Stimulated activated CD8-positive, alpha-beta memory T cell treated with anti-CD3 and anti-CD28 coated beads, Interleukin-4, amount 100 ng/mL, for 4 hours (primary cell): ENCODE measurements at places on chromosomes 4 and X.

- DNase-seq, result no peak
Measured at GRCh38 chr4:176824645-176825366, 32.1 kb upstream of the VEGFC start.

- no peak for DNase-seq
Measured at GRCh38 chr4:148030193-148030873, 298.4 kb downstream of the ARHGAP10 start.

DNA sequence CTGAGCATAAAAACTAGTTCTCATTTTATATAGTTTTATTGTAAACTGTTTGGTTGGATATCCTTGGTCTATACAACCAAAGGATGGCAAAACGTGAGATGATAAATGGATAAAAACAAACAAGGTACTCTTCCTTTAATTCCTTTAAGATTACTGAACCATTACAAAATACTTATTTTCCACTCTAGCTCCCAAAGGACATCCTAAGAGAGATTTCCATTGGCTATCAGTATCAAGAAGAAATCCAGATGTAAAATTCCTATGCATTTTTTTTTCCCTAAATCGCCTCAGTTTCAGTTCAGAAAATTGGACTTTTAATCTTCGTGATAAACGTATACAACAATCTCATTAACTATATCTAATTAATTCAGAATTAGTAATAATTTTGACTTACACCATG lies 2.3 kb downstream of the FBXL5 start:
- no peak for DNase-seq

- DNase-seq, result no peak
Measured at GRCh38 chr4:16505726-16506125, 279.5 kb upstream of the TAPT1 start.

DNA sequence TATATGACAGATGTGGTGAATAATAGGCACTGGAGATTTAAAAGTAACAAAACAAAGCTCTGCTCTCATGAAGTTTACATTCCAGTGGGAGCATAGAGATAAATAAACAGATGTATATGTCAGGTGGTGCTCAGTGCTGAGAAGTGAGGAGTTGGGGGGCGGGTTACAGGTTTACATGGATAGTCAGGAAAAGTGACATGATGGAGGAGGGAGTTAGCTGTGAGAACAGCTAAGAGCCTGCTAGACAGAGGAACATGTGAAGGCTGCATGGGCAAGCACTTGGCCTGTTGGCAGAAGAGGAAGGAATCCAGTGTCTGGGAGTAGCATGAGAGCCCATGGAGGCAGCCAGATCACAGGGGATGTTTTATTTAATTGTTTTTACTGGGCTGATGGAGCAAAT lies 10.2 kb upstream of the TMEM156 start:
- DNase-seq, result no peak

- DNase-seq, result no peak
Measured at GRCh38 chr4:152981278-152981677, 45.2 kb downstream of the FHDC1 start.

DNA sequence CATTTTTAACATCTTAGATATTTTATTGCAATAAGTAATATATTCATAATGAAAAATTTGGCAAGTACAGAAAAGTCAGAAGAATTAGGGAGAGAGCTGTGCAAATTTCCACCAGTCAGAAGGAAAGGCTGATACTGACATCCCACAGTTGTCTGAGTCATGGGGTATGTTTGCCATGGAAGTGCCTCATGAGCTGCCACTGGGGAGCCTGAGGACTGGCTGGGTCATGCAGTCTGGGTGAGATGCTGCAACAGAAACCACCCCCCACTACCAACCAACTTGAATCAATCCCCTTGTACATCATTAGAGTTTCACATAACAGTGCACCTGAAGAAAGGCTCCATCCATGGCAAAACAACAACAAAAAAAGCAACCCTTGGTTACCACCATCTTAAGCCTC lies 45.2 kb upstream of the ENPP6 start:
- no peak for DNase-seq

DNA sequence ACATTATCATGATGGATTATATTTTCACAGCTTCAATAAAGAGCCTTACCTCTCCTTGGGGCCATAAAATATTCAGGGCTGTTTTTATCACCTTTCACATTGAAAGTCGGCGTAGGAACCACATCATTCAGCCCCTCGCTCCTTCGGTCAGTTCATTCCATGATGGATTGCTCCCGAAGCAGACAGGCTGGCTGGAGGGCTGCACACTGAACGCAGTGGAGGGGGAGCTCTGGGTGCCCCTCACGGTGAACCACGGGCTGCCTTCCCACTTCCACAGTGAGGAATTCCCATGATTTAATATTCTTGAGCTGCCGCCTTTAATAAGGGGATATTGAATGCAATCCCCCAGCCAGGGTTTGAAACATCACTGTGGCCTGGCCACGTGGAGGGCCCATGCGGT lies 16.0 kb downstream of the PPP2R2C start:
- no peak for DNase-seq

- no peak for DNase-seq
Measured at GRCh38 chrX:3514996-3515395, 168.5 kb upstream of the MXRA5 start.

GRCh38 chr4:48944756-48945241 lies 38.2 kb upstream of the OCIAD2 start:
- DNase-seq, result peak; percentile 9

- no peak for DNase-seq
Measured at GRCh38 chr4:152348670-152349069, 187.2 kb downstream of the FBXW7 start.

DNA sequence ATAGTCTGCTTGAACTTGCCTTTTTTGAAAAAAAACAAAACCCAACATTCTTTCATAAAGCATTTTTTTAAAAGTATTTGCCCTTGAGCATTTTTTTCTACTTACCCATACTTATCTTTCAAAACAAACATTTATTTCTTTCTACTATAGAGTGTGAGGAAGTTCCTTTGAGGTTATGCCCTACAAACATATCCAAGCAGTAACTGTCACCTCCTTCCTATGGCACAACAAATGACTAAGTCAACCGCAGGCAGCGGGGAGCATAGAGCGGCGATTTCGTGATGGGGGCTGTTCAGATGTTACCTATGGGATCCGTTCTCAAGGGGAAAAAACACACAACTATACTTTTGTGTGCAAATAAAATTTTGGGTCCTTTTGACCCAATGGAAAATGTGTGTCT lies 19.4 kb downstream of the SPRY1 start:
- no peak for DNase-seq

DNA sequence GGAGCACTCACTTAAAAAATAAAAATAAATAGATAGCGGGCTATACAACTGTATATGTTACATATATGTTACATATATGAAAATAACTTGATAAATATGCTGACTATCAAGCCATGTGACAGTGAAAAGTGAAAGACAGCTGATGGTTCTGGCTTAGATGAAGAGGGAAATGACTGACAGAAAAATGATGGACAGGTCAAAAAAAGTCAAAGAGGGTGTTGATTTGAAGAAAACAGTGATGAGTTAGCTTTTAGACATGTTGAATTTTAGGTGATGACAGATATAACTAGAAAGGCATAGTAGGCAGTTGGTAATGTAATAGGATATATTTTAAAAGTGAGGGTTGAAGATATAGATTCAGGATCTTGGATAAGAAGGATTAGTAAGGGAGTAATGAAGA lies 37.8 kb downstream of the FBXO8 start:
- DNase-seq, result no peak

DNA sequence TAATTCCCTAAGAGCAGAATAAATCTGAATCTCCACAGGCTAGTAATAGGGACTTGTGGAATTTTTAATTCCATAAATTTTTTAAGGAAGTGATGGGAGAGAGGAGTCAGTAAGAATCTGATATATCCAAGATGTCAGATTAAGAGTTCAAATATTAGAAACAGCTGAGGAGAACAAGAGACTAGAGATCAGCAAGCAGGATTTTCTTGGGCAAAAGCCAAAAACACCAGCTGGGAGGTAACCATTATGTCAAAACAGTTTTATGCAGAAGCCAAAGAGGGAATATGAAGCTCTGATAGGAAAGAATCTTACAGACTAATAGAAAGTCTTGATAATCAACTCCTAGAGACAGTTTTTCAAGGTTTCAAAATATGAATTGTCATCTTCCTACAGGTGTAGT lies 72.2 kb upstream of the RBPJ start:
- DNase-seq, result no peak

DNA sequence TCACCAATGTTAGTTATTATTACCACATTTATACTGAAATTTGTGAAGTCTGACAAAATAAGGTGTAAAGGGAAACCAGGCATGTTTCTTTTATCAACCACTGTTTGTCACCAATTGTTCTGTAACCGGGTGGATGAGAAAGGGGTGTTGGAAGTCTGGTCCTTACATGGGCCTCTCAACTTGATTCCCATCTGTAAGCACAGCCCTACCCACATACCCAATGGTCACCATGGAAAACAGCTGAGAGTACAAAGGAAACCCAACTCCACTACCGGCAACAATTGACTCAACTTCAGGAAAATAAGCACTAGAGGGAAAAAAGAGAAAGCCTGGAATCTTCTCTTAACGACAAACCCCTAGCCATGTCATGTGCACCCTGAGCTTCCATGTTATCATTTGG lies 70.8 kb upstream of the PTCHD1 start:
- DNase-seq, result no peak

DNA sequence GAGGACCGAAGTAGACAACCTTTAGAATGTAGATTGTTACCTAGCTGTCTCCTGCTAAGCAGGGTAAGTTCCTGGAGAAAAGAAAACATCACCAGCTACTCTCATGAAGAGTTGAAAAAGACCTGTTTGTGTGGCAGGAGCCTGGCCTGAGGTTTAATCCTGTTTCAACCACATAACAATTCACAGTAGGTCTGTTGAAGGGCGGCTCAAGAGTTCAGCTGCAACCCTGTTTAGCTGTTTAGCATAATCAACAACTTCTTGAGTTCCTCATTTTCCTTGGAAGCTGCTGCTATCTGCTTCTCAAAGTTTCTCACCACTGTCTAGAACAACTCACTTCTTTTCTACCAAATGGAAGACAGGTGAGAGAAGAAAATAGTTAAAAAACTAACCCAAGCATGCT lies 170.4 kb upstream of the TET2 start:
- no peak for DNase-seq

DNA sequence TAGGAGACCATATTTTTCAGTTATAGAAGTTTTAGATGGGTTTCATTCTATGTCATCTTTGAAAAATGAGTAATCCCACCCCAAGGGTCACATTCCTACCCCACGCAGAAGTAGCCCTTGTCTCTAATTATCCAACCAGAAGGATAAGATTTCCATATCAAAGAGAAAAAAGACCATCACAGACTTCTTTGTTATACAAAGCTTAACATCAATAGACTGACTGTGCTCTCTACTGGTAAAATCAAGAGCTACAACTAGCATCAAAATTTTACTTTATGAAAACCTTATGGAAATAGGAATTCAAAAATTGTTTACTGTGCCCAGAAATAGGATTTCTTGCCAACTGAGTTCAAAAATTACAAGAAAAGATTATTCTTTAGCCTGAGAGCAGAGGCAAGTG lies 24.9 kb downstream of the TNMD start:
- DNase-seq, result no peak

DNA sequence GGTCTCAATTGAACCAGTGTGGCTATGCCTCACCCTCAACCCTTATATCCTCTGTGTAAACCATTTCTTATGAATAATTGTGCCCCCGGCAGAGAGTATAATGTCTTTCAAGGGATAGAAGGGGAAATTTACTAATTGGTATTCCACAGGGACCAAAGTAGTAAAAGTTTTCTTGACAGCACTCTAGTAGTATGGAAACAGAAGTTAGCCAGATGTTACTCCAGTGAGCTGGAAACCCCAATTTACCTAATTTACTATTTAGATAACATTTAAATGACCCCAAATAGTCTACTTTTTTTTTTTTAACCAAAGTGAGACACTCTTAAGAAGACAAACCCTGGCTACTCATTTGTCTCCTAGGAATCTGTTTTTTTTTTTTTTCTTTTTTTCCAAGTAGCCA lies 32.3 kb downstream of the DTHD1 start:
- no peak for DNase-seq

GRCh38 chr4:110516106-110516922 lies 40.4 kb downstream of the ENPEP start:
- peak; percentile 42 for DNase-seq

- no peak for DNase-seq
Measured at GRCh38 chr4:74157154-74157553, 764 bp upstream of the MTHFD2L start.

DNA sequence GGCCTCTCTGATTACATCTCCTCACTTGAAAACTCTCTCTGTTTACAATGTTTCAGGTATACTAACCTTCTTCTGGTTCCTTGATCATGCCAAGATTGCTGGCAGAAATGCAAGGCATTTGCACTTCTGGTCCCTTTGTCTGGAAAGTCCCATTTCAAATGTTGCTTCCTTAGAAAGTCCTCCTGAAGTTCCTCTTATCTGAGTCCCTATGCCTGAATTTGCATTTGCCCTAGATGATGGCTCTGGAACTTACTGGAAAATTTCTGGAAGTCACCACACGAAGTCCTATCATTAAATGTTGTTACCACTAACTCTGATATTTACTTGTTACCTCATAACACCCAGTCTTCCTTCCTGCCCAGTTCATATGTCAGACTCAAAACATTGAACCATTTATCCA lies 176.4 kb downstream of the EFHC2 start:
- DNase-seq, result no peak

DNA sequence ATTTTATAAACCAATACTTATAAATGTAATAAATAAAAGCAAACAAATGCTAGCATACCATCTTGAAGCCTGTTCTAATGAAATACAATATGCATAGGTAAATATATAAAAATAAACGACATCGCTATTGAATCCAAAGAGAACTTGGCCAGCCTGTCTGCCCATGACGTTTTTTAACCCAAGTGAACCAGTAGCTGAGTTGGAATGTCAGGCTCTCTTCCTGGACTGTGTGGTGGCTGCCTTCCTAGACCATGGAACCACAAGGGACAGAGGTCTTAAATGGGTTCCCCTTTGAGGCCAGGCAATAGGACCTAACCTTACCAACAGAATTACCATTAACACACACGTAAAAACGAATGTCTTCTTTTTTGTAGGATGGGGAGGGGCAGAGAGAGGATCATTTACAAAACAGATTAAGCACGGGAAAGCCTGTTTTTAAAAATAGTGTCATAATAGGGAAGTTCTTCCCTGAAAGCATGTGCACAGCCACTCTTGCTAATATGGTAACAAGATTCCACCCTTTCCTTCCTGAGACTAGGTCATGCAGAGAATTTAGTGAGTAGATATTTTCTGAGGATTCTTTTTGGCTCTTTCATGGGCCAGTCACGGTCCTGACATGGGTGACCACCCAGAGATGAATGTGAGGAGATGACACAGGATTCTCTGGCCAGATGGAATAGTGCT lies 69.4 kb upstream of the ACSL1 start:
- DNase-seq, result no peak

DNA sequence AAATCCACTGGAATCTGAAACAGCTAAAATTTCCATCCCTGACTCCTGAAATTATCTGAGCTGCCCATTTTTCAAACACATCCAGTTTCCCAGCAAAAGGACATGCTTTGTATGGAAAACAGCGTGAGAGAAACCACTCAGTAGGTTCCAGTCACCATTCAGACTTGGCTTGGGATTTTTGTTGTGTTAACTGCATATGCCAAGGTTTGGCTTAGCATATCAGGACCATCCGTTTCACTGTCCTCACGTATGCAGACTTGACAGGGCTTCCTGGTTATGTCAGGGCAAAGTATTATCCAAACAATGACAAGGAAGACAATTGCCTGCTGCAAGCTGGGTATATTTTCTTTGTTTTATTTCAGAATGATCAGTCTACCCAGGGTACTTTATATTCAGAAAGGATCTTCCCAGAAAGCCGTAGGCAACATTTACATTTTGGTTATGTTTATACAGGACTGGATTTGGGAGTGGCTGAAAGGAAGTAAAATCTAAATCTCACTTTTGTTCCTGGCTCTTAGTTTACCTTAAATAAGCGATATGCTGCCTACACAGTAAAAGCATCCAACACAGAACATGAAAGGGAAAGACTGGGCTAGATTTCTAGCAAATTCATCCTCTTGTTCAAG lies 41.3 kb upstream of the CCKAR start:
- DNase-seq, result no peak
